ENCODE measurements at places on chromosomes 6 and 20.

- DNase-seq: peak; percentile 13
Measured at GRCh38 chr20:40562031-40562430, 127.0 kb downstream of the MAFB start.

- DNase-seq: no peak
Measured at GRCh38 chr6:74557236-74557635, 648.6 kb downstream of the COL12A1 start.

GRCh38 chr20:1255675-1256074, 10.4 kb upstream of the SNPH start:
- DNase-seq: no peak

DNA sequence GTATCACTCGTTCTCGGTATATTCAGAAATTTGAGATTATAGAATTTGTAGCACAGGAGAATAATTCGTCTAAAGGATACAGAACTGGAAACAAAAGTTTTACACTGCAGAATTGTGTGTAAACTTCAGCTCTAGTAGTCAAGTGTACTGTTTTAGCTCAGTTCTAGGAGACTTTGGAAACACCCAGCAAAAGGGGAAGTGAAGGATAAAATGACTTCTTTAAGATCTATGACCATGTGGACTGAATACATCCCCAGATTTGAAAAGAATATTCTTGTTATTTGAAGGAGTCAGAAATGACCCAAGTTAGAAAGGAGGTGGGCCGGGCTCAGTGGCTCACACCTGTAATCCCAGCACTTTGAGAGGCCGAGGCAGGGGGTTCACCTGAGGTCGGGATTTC, 174.0 kb upstream of the FOXQ1 start:
- no peak for DNase-seq

GRCh38 chr20:49230021-49230420, 10.8 kb downstream of the DDX27 start:
- DNase-seq: no peak

Measured in iPS-NIHi11 (cell line).